ENCODE measurements at places on chromosomes 1 and 21.

DNA sequence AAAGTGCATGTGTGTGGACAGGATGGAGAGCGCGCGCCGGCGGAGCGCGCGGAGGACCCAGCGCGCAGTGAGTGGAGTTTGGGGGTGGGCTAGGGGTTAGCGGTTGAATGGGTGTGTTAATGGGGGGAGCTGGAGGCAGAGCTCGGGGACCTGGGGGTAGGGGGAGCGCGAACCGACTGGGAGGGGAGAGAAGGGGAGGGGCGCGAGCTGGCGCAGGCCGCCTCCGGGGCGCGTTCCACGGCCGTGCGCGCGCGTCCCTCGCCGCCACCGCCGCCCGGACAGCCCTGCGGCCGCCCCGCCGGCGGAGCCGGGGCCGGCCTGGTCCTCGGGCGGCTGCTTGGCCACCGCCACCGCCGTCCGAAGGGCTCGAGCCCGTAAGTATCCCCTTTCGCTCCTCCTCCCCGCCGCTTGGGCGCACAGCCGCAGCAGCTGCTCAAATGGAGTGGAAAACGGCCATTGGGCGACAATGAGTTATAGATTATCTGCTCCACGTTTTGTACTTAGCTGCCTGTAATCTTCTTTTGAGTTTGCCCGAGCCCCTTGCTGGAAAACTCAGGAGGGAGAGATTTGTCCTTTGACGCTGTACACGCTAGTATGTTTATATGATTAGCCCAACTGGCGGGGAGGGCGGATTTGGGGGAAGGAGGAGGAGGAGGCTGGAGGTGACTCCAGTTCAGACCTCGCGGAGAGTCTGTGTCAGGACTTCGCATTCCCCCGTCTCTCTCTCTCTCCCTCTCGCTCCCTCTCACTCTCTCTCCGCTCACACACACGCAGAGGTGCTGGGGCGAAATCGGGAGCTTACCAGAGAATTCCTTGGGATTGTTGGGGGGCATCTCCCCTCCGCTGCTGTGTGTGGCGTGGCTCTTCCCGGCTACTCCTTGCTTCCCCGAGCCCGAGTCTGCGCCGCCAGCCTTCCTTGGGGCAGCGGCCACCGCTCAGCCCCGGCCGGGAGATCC is at the start of gene ADGRL2:
ADGRL2 (plus strand) TSS at position 240 of the 956 bp plus-strand sequence. CDS start 36,051 bp downstream, outside the sequence.
- DNase-seq, result no peak

DNA sequence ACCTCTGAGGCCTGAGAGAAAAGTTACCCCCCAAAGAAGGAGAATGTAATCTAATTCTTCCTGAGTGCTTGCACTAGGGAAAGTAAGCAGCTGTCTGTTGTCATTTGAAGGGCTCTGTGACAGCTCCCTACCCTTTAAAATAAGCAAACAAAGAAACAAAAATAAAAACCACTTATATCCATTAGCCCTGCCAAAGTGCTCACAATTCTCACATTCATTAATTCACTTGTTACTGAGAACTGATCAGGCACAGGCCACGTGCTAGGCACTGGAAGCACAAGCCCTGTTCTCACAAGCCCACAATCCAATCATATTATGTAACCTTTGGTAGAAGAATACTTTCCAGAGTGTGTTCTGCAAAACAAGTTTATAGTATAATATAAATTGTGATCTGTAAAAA is 199.4 kb downstream of the ZC3H11B start:
- no peak for DNase-seq

DNA sequence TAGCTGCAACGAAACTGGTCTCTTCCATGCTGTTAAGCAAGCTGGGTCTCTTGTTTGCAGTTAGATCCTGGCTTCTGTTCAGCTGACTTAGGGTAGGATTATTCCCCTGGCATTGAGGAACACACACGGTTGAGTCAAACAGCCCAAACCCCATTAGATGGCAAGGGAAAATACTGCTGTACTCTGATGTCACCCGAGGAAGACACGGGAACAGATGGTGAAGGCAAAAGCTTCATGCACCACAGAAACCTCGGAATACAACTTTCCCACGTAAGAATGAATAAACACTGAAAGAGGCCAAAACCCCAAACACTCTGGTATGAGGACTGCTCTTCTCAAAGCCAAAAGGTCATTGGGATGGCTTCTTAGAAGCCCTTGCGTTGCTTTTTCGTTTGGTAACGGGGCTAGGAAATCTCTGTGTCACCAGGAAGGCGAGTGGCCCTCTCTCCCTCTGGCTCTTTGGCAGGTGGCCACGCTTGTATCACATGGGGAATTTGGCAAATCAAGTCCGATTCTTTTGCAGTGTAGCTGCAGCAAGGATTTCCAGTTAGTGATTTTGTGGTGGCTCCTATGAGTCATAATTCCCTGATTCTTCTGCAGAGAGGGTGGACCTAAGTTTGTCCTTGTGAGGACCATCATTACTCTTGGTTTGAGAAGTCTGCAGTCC is 16.7 kb upstream of the LYST start:
- no peak for DNase-seq

DNA sequence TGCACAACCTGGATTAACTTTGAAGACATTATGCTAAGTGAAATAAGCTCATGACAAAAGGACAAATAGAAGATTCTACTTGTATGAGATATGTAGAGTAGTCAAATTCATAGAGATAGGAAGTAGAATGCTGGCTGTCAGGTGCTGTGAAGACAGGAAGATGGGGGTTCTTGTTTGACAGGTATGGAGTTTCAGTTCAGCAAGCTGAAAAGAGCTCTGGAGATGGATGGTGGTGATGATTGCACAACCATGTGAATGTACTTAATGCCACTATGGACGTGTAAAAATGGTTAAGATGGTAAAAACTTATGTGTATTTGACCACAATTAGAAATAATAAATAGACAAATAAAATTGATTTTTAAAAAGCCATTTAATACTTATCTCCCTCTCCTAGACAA is 169.8 kb upstream of the DUSP10 start:
- no peak for DNase-seq

DNA sequence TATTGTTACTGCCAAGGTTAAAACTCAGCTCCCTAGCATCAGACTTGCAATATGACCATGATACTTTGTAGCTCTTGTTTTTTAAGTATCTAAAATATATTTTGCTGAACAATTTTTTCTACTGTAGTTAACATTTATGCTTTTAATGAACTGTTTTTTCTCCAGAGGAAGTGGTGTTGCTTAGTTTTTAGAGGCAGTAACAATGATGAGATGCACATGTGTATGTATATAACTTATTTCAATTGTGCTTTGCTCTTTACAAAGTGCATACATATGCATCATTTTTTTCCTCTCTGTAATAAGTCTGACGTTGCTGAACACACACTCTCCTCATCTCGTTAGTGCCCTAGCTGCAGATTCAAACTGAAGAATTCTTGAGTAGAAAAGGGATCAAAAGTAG is 418.8 kb downstream of the ZP4 start:
- no peak for DNase-seq

GRCh38 chr1:155125946-155126555 is 1.6 kb upstream of the EFNA1 start:
- no peak for DNase-seq

- no peak for DNase-seq
These were observed 16.6 kb downstream of the LDLRAP1 start for GRCh38 chr1:25560001-25560400.

DNA sequence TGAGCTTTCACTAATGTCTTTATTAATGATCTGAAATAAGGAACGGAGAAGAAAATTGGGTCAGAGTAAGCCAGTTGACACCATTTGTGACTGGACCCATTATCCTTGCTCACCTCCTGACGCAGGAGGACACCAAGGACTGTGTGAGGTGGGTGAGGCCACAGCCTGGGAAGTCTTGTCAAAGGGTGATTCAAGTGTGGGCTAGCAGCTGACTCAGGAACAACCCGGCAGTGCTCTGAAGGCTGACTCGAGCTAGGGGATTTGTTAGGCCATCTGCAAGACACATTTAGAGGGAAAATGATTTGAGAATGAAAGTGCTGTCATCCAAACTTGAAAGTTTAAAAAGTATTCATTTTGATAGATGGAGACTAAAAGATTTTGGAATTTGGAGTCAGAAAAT is 21.2 kb downstream of the PRRX1 start:
- no peak for DNase-seq

DNA sequence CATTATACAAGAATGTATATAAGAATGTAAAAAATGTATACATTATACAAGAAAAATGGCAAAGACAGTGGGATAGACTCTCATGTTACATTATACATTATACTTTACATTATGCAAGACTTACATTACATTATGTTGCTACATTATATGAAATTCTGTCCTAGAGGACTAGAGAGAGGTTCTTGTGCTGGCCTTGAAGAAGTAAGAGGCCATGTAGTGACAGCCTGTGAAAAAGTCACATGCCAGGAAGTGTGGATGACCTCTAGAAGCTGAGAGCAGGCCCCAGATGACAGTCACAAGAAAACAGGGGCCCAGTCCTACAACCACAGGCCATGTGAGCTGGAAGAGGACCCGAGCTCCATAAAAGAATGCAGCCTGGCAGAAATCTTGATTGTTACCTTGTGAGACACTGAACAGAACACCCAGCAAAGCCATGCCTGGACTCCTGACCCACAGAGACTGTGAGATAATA is 30.5 kb upstream of the AHCYL1 start:
- no peak for DNase-seq

GRCh38 chr1:156505679-156506298 is 5.2 kb upstream of the MEF2D start:
- DNase-seq, result no peak

GRCh38 chr1:186152620-186153239 is 222.3 kb downstream of the TPR start:
- DNase-seq, result no peak

DNA sequence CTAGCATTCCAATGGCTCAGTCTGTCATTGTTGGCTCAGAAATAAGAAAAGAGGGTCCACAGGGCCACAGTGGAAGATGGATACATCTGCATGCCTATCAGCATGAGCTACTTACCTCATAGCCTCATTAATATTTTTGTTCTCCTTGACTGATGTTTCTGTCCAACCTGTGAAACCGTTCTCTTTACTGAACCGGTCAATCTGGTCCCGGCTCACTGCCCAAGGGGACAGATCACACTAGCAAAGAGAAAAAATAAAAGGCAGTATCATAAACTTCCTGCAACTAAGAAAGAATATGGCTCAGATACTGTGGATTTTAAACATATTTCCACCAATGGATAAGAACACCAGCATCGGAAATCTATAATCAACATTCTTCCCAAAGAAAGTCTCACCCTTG is 4.7 kb downstream of the RAB29 start:
- DNase-seq, result no peak

- DNase-seq, result no peak
These were observed 16.0 kb upstream of the OVAAL start for GRCh38 chr1:180542838-180543145.

DNA sequence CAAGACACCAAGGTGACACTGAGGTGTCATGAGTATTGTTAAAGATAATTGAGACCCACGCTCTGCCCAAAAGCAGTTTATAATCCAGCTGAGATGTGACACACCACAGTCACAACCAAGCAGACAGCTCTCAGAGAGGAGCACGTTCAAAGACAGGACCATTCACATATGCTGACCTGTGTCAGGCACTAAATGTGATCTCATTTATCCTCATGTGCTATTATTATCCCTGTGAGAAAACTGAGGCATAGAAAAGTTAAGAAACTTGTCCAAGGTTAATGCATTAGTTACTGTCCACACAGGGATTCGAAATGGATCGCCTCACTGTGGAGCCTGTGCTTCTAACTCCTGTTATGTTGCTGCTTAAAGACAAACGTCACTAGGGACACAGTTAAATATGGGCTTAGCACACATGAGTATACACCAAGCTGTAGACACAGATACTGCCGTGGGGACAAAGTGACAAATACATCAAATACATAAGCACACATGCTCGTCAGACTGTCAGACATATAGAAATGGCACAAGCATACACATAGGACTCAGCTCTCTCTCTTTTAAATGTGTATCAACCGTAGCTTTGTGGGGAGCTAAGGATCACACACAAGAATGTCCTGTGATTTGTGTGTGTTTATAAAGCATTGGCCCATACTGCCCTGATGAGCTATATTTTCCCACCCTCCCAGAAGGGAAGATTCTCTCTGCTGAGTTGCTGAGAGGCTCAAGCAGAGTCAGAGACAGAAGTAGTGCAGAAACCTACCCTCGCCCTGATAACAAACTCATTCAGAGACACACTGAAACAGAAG is 3.5 kb upstream of the IGSF8 start:
- DNase-seq, result no peak

GRCh38 chr1:97207868-97208267 is 486.3 kb downstream of the PTBP2 start:
- DNase-seq, result no peak

- DNase-seq, result no peak
These were observed 94.9 kb downstream of the NAV1 start for GRCh38 chr1:201633811-201634210.

- no peak for DNase-seq
These were observed 47.6 kb downstream of the ATP1A1 start for GRCh38 chr1:116420417-116421200.

GRCh38 chr1:234476172-234476571 is 2.8 kb downstream of the TARBP1 start:
- DNase-seq, result no peak

GRCh38 chr1:228362141-228362883 is 44.3 kb downstream of the TRIM11 start:
- DNase-seq, result no peak

DNA sequence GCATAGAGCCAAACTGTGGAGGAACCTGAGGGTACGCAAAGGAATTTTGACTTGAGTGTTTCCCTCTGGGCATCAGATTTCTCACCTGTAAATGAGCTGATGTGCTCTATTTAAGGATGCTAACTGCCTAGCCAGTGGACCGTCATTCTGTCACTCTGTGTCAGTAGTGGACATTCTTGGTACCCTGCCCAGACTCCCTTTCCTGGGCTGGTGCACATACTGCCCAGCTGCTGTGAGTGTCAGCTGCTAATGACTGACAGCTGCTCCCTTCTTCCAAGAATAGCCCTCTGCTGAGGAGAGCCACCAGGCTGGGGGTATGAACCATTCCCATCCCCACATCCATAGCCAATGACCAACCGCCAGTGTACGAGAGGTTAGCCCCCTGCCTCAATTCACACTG is 193.1 kb upstream of the DAB1 start:
- DNase-seq, result no peak

- no peak for DNase-seq
These were observed 1.3 kb downstream of the TMEM167B start for GRCh38 chr1:109091839-109092193.

DNA sequence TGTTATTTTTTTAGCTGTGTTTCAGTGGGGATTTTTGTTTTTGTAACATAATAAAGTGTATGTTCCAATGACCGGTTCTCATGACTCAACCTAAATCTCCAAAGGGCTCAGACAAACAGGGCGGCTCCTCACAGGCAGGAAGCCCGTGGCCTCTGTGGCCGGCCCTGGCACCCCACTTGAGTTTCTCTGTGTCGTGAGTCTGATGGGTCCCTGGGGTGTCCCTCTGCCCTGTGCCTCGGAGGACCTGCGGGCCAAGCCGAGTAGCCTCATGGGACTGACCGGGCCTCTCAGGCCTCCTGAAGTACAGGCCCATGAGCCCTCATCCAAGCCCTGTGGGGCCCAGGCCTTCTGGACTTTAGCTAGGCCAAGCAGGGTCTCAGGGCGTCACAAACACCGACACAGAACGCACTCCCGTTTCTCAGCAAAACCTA is 16.1 kb upstream of the CCDC27 start:
- DNase-seq, result no peak

All from activated T-helper 1 cell treated with anti-CD3 and anti-CD28 coated beads, Interleukin-2, amount 50 U/mL, for 16 hours (primary cell).